ENCODE measurements at places on chromosomes 6 and 20.

DNA sequence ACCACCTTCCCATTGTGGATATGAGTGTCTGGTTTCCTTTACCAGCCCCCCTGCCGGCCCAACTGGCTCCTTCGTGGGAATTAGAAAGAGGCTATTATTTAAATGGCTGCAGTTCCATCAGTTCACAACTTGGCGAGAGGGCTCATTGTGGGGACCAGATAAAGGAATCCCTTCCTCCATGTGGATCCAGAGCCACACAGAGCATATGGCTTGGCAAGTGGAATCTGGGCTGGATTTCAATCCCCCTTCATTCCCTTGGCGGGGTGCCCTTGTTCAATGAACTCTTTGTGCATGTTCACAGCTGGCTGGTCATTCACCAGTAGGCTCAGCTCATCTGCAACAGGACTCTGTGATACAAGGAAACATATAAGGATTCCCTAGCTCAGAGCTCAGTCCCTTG is 140.6 kb downstream of the OPN5 start:
- no peak for DNase-seq

DNA sequence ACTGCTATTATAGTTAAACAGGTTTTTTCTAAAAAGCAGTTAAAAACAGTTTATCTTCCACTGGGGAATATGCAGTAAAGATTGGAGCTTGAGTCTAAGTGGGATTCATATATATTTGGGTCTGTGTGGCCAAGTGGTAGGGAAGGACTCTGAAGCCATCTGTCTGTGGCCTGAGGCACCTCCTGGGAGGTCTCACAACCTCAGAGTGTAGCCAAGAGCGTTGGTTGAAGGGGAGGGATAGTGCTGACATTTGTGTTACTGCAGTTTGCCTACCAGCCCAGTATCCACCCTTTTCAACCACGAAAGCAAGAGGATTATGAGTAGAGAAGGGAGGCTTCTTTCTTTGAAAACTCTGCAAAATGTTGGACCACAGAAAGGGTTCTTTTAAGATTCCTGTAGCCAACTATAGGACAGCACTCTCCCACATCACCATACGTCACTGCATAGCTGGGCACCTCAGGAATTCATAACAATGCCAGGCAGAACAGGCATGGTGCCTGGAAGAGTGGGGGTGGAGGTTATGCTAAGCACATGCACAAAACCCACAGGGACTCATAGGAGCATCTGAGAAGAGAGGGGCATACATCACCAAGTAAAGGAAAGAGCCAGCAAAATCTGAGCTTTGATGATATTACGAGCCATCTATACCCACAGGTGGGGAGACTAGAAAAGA is 90.5 kb upstream of the HEY2 start:
- DNase-seq: no peak

- no peak for DNase-seq
These were observed 236.7 kb downstream of the CDC5L start for GRCh38 chr6:44624226-44624625.

DNA sequence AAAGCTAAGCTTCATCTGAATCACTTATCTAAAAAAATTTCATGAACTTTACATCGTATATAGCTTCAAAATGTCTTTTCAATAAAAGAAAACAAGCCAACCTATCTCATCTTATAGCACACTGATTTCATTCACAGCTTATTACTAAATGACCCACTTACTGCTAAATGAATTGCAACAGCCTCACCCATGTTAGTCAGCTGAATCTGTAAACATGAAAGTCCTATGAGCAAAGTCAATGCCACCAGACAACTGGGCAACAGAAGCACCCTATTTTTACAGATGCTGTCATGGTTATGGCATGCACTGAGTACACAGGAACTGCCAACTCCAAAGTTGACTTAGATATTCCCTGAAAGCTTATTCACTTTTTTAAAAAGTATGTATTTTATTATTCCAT is 41.2 kb upstream of the DST start:
- no peak for DNase-seq

GRCh38 chr6:11810854-11811643 is 32.4 kb upstream of the ADTRP start:
- DNase-seq: no peak

GRCh38 chr6:130396722-130397121 is 30.9 kb downstream of the TMEM200A start:
- DNase-seq: no peak

DNA sequence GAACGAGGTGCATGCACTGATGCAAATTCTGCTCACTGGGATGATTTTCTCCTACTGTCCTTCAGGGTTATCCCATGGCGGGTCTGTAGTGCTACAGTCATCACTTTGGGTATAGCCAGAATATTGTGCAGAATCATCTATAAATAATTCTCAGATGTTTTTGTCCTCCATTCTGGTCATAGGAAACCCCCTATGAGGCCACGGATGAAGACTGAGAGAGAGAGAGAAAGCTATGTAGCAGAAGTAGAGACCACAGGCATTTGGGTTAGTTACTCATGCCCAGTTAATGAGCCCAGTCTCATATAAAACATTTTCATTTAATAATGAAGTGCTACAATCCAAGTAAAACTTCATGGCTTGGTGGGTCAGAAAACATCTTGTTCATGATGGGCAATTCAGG is 145.1 kb upstream of the PLN start:
- DNase-seq: no peak

- no peak for DNase-seq
These were observed 15.3 kb downstream of the PCIF1 start for GRCh38 chr20:45949542-45950329.

- no peak for DNase-seq
These were observed 97.6 kb downstream of the FIG4 start for GRCh38 chr6:109788687-109789086.

- DNase-seq: no peak
These were observed 70.2 kb upstream of the TMEM170B start for GRCh38 chr6:11467364-11467763.

- no peak for DNase-seq
These were observed 17.6 kb downstream of the RIMS4 start for GRCh38 chr20:44792796-44793195.

- DNase-seq: no peak
These were observed 39.1 kb downstream of the VGLL2 start for GRCh38 chr6:117304446-117304845.

GRCh38 chr6:26552205-26552604 is 14.0 kb downstream of the HMGN4 start:
- DNase-seq: no peak

DNA sequence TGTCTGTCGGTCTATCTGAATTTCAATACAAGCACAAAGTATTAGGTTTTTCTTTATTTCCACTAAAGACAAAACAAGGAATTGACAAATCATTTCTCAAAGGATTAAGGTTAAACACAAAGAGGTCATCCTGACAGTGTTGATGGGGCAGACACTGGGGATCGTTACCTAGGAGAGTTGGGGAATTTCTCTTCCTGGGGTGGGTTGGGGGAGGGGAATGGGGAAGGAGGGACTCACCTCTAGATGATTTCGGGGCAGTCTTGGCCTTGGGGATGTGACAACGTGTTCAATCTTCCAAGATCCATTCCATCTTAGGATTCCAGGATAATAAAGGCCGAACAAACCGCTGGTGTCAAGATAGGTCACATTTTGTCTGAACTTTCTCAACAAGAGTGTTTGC is 35.4 kb upstream of the FOXA2 start:
- DNase-seq: no peak

GRCh38 chr20:17810847-17811627 is 111.3 kb downstream of the BANF2 start:
- DNase-seq: no peak

DNA sequence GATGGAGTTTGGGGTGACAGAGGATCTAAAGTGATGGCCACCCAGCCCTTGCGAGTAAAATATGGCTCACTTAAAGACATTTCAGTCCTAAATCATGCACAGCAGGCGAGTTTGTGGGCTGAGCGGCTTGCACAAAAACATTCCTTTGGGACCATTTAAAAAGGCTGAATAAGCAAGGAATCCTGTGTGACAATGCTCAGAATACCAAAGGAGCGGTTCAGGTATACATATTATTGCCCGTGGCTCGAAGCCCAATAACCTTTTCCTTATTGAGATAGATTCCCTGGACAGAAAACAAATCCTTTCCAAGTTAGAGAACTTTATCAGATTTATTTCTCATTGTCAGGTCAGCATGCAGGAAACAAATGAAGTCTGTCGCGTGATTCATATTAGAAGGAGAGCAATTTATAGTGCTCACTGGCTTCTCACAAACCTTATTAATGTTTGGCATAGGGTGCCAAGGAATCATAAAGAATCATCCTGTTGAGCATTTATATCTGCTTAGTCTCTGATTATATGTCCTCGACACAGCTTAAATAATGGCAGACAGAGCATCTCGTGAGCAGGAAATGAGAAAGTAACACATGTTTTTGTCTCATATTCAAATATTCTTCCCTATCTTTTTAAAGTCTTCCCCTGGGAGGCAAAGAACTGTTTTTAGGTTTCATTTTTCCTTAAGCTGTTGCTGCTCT is 121.3 kb downstream of the TRMT11 start:
- no peak for DNase-seq

DNA sequence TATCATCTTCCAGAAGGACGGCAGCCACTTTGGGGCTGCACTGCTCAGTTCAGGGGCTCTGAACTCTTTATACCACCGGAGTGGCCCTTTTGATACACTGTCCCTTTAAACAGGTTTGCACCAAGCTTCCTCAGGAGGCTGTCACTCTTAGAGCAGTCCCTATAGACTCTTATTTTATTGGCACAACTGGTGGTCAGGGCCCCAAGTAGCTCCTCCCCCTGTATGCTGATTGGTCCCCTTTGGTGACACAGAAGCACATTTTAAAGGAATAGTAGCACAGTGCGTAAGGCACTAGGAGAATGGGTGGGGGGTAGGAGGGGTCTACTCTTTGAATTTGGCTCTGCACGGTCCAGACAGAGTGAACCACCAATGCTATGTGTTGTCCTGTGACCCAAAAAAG is 122.6 kb upstream of the MLN start:
- no peak for DNase-seq

- DNase-seq: no peak
These were observed 411 bp downstream of the DSN1 start for GRCh38 chr20:36773107-36773596.

- no peak for DNase-seq
These were observed 28.8 kb downstream of the RWDD2A start for GRCh38 chr6:83221889-83222479.

DNA sequence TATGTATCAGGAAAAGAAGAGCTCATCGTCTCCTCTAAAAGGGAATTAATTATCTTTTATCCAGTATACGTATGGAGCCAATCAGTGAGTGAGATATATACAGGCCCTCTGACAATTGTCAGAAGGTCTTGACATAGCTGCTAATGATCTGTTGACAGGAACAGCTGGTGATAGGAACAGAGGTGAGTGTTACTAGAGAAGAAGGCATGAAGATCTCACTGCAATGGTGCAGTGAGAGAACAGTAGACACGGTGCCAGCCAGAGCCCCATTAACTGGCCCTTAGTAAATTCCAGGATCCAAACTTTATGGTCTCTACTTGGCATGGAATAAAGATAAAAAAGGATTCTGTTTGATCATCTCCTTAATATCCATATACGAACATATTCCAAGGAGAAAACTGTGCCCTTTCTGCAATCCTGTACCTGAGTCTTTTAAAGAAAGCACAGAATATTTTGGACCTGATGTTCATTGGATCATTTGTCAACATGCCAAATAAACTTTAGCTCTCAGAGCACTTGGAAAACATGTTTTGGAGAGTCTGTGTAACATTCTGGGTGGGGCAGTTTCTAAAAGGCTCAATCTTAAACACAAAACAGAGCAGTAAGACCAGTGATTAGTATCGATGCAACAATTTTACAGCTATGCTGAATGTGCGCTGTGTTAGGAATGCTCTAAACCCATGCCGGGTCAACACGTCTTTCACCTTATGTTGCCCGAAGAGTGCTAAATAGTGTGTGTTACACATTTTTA is 135.8 kb upstream of the CITED2 start:
- DNase-seq: no peak

GRCh38 chr6:13681305-13682061 is 30.2 kb downstream of the RANBP9 start:
- DNase-seq: no peak

- no peak for DNase-seq
These were observed 72.5 kb downstream of the ATP9A start for GRCh38 chr20:51695574-51696303.

DNA sequence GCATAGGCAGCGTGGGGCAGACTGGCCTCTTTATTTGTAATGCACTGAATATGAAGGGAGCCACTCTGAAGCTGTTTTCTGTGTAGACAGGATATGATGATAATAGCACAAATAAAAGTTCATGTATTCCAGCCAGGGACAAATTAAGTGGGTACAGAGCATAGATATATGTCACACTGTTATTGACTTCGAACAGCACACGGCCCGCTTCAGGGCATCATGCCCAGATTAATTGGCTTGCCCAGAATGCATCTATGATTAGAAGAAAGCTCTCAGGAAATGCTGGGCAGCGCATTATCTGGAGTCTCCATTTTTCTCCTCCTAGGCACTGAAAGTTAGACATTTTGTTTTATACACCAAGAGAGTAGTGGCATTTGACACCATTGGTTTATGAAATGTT is 26.3 kb upstream of the SASH1 start:
- DNase-seq: no peak

GRCh38 chr6:22142856-22143255 is 154.0 kb downstream of the PRL start:
- no peak for DNase-seq

GRCh38 chr6:12479881-12480280 is 189.7 kb downstream of the EDN1 start:
- DNase-seq: no peak

GRCh38 chr6:33595001-33595846 is 15.1 kb upstream of the BAK1 start:
- DNase-seq: no peak

DNA sequence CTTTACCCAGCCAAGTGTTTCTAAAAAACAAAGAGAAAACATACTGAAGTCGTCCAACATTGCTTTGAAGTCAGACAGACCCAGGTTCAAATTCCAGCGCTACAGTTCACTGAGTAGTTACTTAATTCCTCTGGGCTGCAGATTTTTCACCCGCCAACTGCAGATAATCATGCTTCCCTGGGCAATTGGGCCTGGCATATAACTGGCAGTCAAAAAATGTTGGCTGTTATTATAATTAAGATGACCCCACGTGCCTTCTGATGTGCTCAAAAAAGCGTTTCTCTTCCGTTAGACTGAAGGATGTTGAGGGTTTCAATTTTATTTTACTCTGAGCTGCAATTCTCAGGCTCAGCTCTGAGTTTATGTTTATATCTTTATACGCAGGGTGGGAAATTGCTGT is 156.1 kb upstream of the CITED2 start:
- DNase-seq: no peak

- DNase-seq: no peak
These were observed 67.1 kb downstream of the TPD52L1 start for GRCh38 chr6:125220712-125221111.

GRCh38 chr20:5569021-5569420 is 181.2 kb upstream of the SHLD1 start:
- DNase-seq: no peak

GRCh38 chr20:59004763-59005522 is 2.1 kb downstream of the CTSZ start:
- no peak for DNase-seq

DNA sequence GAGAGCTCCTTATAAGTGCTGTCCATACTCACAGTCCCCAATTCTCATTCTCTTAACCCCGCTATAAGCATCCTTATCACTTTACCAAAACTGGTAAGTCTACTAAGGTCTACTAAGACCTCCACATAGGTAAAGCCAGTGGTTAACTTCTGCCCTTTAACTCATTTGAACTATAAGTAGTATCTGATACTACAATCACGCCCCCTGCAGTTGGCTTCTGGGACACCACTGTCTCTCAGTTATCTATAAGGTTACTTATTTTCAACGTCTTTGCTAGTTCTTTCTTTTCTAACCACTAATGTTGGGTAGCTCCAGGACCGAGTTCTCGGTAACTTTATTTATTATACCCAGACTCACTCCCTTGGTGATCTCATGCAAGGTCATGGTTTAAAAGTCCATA is 142.6 kb downstream of the ARHGAP18 start:
- DNase-seq: peak; percentile 27
